ENCODE measurements at places on chromosomes 4 and X.

DNA sequence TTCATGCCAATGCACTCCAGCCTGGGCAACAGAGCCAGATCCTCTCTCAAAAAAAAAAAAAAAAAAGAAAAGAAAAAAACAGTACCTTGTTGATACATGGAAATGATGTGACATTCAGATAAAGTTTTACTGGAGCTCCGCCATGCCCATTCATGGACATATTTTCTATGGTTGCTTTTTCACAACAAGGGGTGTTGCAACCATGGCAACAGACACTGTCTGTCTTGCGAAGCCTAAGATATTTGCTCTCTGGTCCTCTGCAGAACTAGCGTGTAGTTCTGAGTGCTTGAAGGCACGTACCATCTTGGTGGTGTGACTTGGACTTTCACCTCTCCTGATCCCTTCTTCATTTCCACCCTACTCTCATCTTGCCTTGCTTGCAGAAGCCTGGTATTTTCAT, 53.2 kb downstream of the TBL1X start:
- DNase-seq = no peak

GRCh38 chrX:119880552-119881437, 9.2 kb downstream of the NDUFA1 start:
- no peak for DNase-seq

GRCh38 chr4:23911675-23912455, 22.0 kb upstream of the PPARGC1A start:
- DNase-seq = no peak

DNA sequence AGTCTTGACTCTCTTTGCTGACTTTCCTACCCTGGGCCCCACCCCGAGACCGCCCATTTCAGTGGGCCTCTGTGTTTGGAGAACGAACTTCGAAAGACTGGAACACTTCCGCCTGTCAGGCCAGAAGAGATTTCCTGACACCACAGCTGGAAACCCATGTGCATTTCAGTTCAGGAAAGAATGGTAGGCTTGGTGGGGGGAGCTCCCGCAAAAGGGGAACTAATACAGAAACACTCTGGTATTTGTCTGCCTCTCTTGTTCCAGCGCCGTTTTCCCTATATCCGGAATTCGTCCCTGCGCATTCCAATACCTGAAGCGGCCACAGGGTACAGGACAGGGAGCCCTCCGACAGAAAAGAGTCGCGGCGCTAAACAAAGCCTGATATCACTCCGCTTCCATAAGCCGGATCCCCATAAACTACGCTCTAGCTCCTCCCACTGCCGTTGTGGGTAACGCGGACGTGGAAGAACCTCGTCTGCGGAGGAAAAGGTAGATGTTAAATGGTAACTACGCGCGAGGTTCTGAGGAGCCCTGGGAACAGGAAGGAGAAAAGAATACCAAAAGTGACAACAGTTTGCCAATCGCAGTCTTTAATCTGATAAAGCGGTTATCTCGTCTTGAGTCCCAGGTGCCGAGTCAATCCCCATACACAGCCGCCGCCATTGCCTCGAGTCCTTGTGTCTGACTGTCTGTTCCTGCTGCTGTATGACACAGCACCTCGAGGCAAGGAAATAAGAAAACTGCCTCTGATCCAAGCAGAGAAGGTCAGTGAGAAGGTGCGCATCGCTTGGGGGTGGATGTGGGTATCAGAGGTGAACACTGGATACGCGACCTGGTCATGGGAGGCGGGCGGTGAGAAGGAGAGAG, at the start of gene ARMCX5:
ARMCX5 (plus strand) TSS at position 432 of the 867 bp plus-strand sequence. CDS start 2,627 bp downstream, outside the sequence.
- DNase-seq = peak; percentile 30

- no peak for DNase-seq
These were observed 83.8 kb upstream of the C1QTNF7 start for GRCh38 chr4:15344041-15344440.

DNA sequence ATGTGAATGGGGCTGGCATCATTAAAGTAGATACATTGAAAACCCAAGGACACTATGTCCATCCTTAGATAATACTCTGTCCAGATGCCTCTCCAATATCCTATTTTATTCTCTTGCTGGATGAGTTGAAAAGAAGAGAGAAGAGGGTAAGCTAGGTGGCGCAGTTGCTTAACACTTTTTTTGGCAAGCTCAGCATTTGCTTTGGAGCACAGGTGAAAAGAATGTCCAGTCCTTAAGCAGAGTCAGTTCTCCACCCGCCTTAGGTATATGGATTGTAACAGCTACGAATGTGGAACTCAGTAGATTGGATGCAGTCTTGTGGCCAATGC, 208.4 kb downstream of the NWD2 start:
- no peak for DNase-seq

GRCh38 chrX:100643956-100644860, at the start of gene SRPX2:
TSS of gene SRPX2 (plus strand) at chrX:100644199. CDS start at chrX:100646323, 2,124 bp downstream.
- no peak for DNase-seq
